ENCODE measurements at places on chromosomes 5 and 9. TPM values are rescaled to one million over a fixed set of nuclear protein-coding genes. Genes with fewer than 3 reads are reported as not detected.

DNA sequence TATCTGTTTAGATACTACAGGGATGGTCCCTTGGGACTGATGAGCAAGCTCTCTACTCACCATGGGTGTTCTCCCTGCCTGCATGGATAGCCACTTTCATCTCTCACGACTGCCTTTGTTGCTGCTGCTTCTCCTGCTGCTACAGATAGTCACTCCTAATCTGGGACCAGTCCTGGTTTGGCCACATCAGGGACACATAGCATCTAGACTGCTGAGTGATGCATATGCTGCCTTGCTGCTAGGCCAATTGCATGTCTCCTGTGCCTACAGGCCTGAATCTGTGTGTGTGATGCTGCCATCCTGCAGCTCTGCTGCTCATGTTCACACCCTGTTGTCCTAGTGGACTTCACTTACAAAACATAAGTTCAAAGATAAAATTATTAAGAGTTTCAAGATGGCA, 297.1 kb downstream of the HCN1 start:
- H3K27ac ChIP-seq: no peak overlapping the region
- no peaks in the 10 kb centered on the region for H3K4me1 ChIP-seq
- no peak overlapping the region for H3K4me3 ChIP-seq
- no peak for DNase-seq
- H3K27me3 ChIP-seq: no peaks in the 10 kb centered on the region
- no peaks in the 10 kb centered on the region for H3K36me3 ChIP-seq

DNA sequence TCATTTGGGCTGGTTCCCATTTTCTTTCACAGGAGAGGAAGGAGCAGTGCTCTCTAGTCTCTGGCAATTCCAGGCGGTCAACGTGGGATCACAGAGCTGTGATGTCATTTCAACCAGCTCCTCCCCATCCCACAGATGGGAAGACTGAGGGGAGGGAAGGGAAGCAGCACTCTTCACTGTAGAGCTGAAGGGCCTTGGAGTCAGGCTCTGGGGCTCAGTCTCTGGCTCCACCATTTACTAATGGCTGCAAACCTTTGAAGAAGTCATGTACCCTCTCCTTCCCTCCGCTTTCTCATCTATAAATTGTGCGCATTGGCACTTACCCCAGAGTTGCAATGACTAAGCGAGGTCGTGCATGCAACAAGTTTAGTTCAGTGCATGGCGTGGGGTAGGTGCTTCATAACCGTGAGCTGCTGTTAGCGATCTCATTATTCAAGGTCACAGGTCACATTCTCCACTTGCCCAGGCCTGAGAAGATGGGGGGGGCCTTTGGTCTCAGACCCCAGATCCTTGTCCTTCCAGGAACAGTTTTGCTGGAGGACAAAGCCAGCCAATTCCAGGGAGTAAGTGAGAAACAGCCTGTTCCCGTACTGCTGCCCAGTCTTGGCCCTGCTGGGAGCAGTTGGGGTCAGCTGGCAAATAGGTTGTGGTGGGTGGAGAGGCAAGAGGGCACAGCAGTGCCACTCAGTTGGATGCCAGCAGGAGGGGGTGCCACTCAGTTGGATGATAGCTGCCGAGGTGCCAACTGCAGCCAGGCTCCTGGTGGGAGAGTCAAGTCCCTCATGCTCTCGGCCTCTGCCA, 136.7 kb downstream of the RGS3 start:
- no peaks in the 10 kb centered on the region for H3K27me3 ChIP-seq
- DNase-seq: no peak
- peaks cover 32% of the 10 kb centered on the region for H3K4me1 ChIP-seq

DNA sequence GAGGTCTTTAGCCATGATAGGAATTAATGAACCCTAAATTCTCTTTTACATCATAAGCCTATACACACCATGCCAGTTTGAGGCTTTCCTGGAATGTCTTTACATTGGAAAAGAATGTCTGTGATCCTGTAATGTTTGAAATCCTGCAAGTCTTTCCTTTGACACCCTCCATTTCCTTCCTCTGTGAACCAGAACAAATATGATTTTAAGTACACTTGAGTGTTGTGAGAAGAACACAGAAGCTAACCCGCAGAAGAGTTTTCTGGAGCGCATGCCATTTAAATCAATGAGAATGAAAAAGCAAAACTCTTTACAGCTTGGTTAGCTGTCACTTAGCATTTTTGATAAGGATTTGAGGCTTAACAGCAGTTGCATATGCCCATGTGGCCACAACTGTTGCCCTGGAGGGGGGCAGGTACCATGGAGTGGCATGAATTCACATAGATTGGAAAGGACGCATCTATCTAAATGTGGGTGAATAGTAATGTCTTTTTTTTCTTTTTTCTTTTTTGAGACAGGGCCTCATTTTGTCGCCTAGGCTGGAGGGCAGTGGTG, 372.6 kb downstream of the KDM4C start:
- H3K36me3 ChIP-seq: peaks cover 11% of the 10 kb centered on the region
- no peaks in the 10 kb centered on the region for H3K27me3 ChIP-seq
- no peak for DNase-seq
- H3K4me3 ChIP-seq: no peak overlapping the region
- H3K4me1 ChIP-seq: peaks cover 8% of the 10 kb centered on the region
- H3K27ac ChIP-seq: no peak overlapping the region

DNA sequence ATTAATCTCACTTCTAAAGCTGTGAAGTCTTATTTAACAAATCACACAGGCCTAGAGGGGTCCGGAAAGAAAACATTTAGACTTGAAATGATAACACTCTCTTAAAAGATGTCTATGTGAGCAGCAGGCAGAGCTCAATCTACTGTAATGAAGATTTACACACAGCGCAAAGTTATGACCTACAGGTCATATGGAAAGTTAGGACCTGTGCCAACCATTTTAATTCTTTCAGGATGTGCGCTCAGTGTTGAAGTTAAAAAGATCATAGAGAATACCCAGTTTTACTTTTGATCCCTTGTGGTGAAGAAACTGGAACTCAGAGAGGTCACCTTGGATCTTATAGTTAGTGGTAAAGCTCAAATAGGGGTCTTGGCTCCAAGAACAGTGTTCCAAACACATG, 3.1 kb upstream of the CREBRF start:
- no peak overlapping the region for H3K4me3 ChIP-seq
- no peak for DNase-seq
- no peaks in the 10 kb centered on the region for H3K27me3 ChIP-seq
- no peaks in the 10 kb centered on the region for H3K36me3 ChIP-seq

DNA sequence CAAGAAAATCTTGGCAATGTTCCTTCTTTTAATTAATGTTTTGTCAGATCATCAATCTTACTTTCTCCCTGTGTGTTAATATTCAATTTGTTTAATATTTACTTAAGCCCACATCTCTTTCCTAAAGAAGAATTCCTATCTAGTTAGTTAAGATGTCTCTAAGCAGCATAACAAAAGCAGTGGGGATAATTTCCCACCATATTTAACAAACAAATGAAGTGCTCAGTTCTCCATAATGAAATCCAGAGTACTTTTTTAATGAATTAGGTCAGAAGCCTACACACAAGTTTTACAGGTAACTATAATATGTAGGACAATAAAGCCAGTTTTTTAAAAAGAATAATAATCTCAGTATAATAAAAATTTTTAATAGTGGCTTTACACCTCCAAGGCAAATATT, 1918.8 kb downstream of the EFNA5 start:
- H3K4me3 ChIP-seq: no peak overlapping the region
- H3K36me3 ChIP-seq: no peaks in the 10 kb centered on the region
- H3K27ac ChIP-seq: peak overlapping the region; percentile 31
- DNase-seq: no peak
- no peaks in the 10 kb centered on the region for H3K27me3 ChIP-seq
- peaks cover 14% of the 10 kb centered on the region for H3K4me1 ChIP-seq

DNA sequence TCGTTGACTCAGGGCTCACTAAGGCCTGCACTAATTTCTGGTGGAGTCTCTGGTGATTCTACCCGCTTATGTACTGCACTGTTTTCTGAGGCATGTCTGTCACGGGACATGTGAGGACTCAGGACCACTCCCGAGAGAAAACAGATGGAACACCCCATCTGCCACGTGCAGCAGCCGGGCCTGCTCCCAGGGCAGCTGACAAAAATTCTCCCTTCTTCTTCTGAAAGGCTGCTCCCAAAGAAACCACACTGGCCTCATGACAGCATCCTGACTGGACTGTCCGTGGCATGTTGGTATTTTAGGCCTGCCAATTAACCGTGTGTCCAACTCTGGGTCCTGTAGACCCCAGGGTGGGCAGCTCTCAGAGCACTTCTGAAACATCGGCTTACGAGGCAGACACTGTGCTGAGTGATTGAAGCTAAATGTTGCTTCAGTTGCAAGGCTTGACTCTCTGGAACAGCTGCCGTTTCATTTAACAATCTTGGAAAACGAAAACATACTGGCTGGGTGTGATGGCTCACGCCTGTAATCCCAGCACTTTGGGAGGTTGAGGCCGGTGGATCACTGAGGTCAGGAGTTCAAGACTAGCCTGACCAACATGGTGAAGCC, 39.0 kb downstream of the FAM240B start:
- H3K4me3 ChIP-seq: no peak overlapping the region
- no peaks in the 10 kb centered on the region for H3K36me3 ChIP-seq
- H3K27me3 ChIP-seq: peaks cover 31% of the 10 kb centered on the region
- H3K27ac ChIP-seq: no peak overlapping the region

DNA sequence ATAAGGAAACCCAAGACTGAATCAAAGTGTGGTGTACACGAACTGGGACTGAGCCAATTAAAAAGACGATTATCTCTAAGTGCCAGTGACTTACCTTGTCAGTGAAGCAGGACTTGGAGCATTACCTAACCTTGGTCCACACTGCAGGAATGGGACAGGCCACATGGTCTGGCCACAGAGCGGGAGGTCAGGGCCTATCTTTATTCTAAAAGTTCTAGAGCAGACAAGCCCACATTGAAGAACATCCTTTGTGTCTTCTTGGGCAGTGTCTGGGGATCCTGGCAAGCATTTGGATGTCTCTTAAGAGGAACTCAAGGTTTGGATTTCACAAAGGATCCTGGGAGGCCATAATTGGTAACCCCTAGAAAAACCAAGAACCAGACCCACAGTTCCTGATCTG, 16.5 kb downstream of the SPRY4 start:
- no peak overlapping the region for H3K4me3 ChIP-seq
- H3K27ac ChIP-seq: no peak overlapping the region
- DNase-seq: no peak
- H3K4me1 ChIP-seq: peaks cover 17% of the 10 kb centered on the region
- H3K27me3 ChIP-seq: no peaks in the 10 kb centered on the region

DNA sequence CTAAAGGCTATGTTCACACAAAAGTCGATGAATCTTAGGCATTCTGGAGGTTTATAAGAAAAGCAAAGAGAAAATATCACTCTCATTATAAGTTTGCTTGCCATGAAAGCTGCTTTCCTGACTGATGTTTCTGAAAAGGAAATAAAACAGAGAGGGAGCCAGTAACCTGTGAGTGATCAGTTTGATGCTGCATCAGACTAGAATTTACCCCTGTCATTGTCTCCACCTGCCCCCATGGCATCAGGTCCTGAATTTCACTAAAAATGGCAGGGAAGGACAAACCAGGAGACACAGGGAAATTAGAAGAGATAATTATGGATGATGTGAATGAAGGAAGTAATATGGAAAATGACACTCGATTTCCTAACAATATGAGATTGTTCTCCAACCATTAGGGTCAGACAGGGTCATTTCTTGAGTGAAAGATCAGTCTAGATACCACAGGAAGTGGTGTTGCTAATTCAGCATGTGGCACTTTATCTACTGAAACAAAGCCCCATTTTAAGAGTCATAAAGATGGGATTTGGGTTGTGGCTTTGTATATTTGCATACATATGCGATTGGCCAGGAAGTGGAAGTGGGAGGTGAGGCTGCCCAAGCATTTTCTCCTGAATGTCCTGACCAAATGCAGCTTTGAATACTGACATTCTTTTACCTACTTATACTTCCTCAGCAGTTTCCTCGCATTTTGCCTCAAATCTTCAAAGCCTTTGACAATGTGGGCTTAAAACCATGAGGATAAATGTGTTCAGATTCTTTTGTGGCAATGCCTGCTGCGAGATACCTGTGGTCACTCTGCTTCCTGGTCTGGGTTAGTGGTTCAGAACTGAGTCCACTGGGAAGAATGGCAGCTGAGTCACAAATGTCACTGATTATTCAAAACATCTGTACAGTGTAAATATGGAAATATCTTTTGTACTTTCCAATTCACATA, 29.7 kb downstream of the MEGF10 start:
- no peak overlapping the region for H3K4me3 ChIP-seq
- H3K36me3 ChIP-seq: no peaks in the 10 kb centered on the region
- H3K27ac ChIP-seq: no peak overlapping the region
- peaks cover 4% of the 10 kb centered on the region for H3K27me3 ChIP-seq
- peaks cover 7% of the 10 kb centered on the region for H3K4me1 ChIP-seq

DNA sequence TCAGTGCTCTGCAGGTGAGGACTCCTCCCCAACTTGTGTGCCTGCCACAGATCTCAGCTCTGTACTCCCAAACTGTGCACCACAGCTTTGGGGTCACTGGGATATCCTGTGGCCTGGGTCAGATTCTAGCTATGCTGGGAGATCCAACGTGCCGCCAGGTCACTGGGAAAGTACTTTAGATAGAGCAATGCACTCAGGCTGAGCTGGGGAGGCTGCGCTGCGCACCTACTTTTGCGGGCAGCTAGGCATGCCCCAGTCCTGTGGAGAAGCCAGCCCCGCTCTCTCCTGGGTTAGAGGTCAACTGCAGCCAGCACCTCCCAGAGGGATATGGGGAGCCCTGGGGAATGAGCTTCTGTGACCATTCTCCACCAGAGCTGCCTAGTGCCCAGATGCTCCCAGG, 552.1 kb upstream of the CDH9 start:
- DNase-seq: no peak
- H3K36me3 ChIP-seq: no peaks in the 10 kb centered on the region
- no peak overlapping the region for H3K27ac ChIP-seq
- no peak overlapping the region for H3K4me3 ChIP-seq
- H3K4me1 ChIP-seq: peaks cover 2% of the 10 kb centered on the region
- H3K27me3 ChIP-seq: no peaks in the 10 kb centered on the region

- no peak for DNase-seq
- no peak overlapping the region for H3K4me3 ChIP-seq
- H3K27me3 ChIP-seq: peaks cover 34% of the 10 kb centered on the region
- peaks cover 16% of the 10 kb centered on the region for H3K4me1 ChIP-seq
These were observed 910.0 kb upstream of the WWC1 start for GRCh38 chr5:167381457-167381856.

The SLC46A2 gene
- not detected for total RNA-seq

The STK32A gene
- 1.3 TPM for total RNA-seq

The WNT8A gene
- not detected for total RNA-seq

The PCDHGA2 gene
- 0.72 TPM for total RNA-seq

The AJM1 gene
- total RNA-seq: 5.1 TPM

The CTSV gene
- total RNA-seq: 10.5 TPM

The OR1J2 gene
- not detected for total RNA-seq
